ENCODE measurements at places on chromosomes 3 and 15.

DNA sequence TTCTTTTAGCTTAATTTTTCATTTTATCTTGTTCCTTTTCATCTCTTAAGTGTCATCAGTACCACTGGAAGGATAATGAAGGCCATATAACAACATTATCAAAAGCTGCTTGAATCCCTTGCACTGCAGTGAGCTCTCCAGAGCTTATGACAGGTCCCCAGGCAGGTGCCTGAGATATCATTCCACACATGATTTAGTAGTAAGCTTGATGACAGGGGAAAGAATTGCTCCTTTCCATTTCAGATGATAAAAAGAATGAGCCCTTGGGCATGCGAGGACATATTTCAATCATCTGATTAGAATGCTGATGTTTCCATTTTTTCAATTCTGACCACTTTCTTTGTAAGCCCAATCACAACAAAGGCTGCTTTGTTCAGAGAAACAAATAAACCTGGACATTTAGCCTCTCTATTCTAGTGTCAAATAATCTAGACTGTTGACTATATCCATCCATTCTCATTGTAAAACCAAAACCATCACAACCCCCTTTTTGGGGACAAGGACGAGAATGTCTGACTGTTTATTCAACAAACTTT is 567.8 kb downstream of the IGSF11 start:
- no peak for DNase-seq

- DNase-seq: no peak
Measured at GRCh38 chr15:67062369-67062985, 2.9 kb upstream of the SMAD3 start.

- no peak for DNase-seq
Measured at GRCh38 chr3:51353691-51354090, 31.4 kb upstream of the MANF start.

- no peak for DNase-seq
Measured at GRCh38 chr15:39692356-39693327, 90.0 kb downstream of the FSIP1 start.

DNA sequence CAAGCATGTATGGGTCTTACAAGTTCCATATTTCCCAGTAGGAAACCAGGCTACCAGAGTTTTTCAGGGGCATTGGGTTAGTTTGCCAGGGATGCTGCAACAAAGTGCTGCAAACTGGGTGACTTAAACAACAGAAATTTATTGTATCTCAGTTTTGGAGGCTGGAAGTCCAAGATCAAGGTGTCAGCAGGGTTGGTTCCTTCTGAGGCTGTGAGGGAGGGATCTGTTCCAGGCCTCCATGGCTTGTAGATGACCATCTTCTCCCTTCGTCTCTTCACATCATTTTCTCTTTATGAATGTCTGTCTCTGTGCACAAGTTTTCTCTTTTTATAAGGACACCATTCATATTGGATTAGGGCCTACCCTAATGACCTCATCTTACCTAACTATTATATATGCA is 114.7 kb downstream of the LRRC28 start:
- no peak for DNase-seq

Data from RWPE1 (cell line).